HFFc6 (cell line): ENCODE measurements at places on chromosomes 6 and 20. TPM values are rescaled to one million over a fixed set of nuclear protein-coding genes. Genes with fewer than 3 reads are reported as not detected.

- H3K4me1 ChIP-seq = peaks cover 21% of the 10 kb centered on the region
- H3K27me3 ChIP-seq = no peaks in the 10 kb centered on the region
- H3K36me3 ChIP-seq = no peaks in the 10 kb centered on the region
- DNase-seq = no peak
Measured at GRCh38 chr20:56447227-56447626, 21.2 kb upstream of the RTF2 start.

DNA sequence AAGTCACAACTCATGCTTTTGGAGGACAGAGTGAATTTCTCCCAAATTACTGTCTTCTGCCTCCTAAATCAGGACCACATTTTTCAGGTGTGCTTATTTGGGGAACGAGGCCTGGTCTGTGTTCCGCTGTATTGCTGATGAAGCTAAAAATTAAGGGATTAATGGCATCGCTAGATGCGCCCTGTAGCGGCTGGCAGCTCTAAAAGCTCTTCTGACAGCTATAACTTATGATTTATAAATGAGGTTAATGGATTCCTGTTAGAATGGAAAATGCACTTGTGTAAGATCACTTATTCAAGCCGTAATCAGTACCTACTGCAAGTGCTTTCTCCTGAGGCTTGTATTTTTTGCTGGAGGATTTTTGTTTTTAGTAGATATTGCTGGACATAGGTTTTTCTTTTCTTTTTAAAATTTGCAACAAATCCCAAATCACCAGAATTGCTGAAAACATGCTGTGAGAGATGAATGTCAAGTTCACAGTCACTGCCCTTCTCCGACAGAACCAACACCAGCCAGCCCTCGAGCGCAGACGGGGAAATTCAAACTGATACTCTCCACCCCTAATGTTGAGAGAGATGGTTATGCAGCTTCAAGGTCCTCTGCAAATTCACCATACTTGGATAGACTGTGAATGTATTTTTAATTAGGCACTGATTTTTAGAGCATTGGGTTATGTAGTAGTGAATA, 49.1 kb downstream of the AKAP12 start:
- no peak overlapping the region for H3K27ac ChIP-seq
- H3K4me3 ChIP-seq = no peak overlapping the region
- DNase-seq = no peak
- H3K4me1 ChIP-seq = peaks cover 13% of the 10 kb centered on the region
- peaks cover 20% of the 10 kb centered on the region for H3K27me3 ChIP-seq

- no peaks in the 10 kb centered on the region for H3K36me3 ChIP-seq
- no peak overlapping the region for H3K4me3 ChIP-seq
- no peak overlapping the region for H3K27ac ChIP-seq
- DNase-seq = no peak
Measured at GRCh38 chr6:46175446-46175845, 4.7 kb upstream of the ENPP5 start.

DNA sequence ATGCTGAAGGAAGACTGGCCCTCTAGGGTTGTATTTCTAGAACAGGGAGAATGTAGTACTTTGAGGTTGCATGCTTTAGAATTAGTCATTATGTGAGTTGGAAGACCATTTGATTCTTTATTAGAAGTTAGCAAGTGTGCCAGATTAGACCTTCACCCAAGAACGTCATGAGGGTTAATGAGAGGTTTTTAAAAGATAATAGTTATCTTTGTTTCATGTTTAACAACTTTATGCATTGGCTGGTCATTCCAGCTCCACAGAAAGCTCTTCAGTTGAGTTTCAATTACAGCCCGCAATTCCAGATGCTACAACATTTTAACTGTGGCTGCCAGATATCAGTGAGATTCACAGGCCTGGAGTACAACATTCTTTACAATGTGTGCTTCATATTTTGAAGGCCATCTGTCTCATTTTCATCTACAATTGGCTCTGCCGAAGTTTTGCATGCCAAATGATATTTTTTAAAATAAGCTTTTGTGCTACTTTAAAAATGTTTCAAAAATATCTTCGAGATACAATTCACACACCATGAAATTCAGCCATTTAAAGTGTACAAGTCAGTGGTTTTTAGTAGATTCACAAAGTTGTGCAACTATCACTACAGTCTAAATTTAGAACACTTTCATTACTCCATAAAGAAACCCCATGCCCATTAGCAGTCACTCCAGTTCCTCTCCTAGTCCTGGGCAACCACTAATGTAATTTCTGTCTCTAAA, 61.1 kb upstream of the FBXO30 start:
- H3K4me3 ChIP-seq = no peak overlapping the region
- H3K27ac ChIP-seq = no peak overlapping the region
- DNase-seq = no peak

DNA sequence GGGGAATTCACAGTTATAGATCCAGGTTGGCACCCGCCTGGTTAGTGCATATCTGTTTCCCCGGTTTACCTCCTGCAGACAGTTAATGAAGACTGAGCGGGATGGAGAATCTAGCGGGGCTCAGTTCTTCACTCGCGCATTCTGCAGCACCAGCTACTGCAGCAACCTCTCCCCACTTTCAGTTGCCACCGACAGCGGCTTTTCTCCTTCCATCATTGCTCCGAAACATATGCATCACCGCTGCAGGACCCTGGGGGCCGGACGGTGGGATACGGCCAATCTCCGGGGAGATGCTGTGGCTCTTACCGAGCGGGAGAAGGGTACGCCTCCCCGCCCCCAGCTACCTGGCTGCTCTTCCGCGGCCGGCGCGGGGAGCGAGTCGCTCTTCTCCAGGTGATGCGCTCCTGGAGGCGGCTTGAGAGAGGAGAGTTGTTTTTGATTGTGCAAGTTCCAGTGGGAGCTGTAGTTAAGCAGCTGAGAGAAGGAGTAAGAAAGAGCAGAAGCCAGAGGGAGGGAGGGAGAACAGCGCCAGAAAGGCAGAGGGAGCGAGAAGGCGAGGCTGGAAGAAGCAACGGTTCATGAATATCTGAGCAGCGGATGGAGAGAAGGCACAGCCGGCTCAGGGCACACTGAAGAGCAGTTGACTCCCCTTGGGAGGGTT, at the start of gene SGK1:
SGK1 (minus strand) TSS at position 642 of the 661 bp plus-strand sequence. CDS start 652 bp downstream, outside the sequence.
- peaks cover 4% of the 10 kb centered on the region for H3K27me3 ChIP-seq
- H3K4me3 ChIP-seq = peak within 1 kb of the TSS; percentile 87
- H3K27ac ChIP-seq = no peak within 1 kb of the TSS
- no peaks in the 10 kb centered on the region for H3K36me3 ChIP-seq
- peak; percentile 10 for DNase-seq

GRCh38 chr20:19973961-19974629, 43.1 kb upstream of the NAA20 start:
- H3K27me3 ChIP-seq = peaks cover 2% of the 10 kb centered on the region
- DNase-seq = peak; percentile 50
- peaks cover 51% of the 10 kb centered on the region for H3K36me3 ChIP-seq

DNA sequence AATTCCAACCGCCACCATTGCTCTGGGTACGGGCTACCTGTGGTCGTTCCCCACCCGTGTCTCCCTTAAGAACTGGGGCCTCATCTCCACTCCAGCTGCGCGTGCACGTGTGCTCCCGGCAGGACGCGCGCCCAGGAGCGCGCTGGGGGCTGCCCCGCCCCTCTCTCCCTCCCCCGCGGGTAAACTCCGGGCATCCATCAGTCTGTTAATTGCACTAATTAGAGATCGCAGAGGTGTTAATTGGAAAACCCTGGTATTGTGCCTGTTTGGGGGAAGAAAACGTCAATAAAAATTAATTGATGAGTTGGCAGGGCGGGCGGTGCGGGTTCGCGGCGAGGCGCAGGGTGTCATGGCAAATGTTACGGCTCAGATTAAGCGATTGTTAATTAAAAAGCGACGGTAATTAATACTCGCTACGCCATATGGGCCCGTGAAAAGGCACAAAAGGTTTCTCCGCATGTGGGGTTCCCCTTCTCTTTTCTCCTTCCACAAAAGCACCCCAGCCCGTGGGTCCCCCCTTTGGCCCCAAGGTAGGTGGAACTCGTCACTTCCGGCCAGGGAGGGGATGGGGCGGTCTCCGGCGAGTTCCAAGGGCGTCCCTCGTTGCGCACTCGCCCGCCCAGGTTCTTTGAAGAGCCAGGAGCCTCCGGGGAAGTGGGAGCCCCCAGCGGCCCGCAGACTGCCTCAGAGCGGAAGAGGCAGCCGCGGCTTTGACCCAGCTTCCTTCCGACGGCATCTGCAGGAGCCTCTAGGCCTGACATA, 14.4 kb downstream of the FOXP4 start:
- H3K27ac ChIP-seq = peak overlapping the region; percentile 21; the same call in 1 of the 2 replicates
- no peaks in the 10 kb centered on the region for H3K4me1 ChIP-seq
- DNase-seq = no peak
- H3K27me3 ChIP-seq = no peaks in the 10 kb centered on the region
- no peaks in the 10 kb centered on the region for H3K36me3 ChIP-seq
- peak overlapping the region; percentile 78; the same call in 1 of the 2 replicates for H3K4me3 ChIP-seq

- H3K36me3 ChIP-seq = no peaks in the 10 kb centered on the region
- H3K4me1 ChIP-seq = peaks cover 25% of the 10 kb centered on the region
- H3K27me3 ChIP-seq = peaks cover 18% of the 10 kb centered on the region
- no peak for DNase-seq
- no peak overlapping the region for H3K4me3 ChIP-seq
Measured at GRCh38 chr6:43275801-43276576, 22.1 kb upstream of the SLC22A7 start.

- H3K4me1 ChIP-seq = no peaks in the 10 kb centered on the region
- no peak overlapping the region for H3K27ac ChIP-seq
- H3K4me3 ChIP-seq = no peak overlapping the region
- no peak for DNase-seq
- peaks cover 2% of the 10 kb centered on the region; the same call in 1 of the 2 replicates for H3K27me3 ChIP-seq
Measured at GRCh38 chr6:21522143-21522747, 71.3 kb upstream of the SOX4 start.

GRCh38 chr6:35731736-35732532, 4.9 kb upstream of the ARMC12 start:
- H3K4me3 ChIP-seq = peak overlapping the region; percentile 89
- peak; percentile 81 for DNase-seq
- H3K27me3 ChIP-seq = peaks cover 1% of the 10 kb centered on the region
- no peaks in the 10 kb centered on the region for H3K36me3 ChIP-seq

DNA sequence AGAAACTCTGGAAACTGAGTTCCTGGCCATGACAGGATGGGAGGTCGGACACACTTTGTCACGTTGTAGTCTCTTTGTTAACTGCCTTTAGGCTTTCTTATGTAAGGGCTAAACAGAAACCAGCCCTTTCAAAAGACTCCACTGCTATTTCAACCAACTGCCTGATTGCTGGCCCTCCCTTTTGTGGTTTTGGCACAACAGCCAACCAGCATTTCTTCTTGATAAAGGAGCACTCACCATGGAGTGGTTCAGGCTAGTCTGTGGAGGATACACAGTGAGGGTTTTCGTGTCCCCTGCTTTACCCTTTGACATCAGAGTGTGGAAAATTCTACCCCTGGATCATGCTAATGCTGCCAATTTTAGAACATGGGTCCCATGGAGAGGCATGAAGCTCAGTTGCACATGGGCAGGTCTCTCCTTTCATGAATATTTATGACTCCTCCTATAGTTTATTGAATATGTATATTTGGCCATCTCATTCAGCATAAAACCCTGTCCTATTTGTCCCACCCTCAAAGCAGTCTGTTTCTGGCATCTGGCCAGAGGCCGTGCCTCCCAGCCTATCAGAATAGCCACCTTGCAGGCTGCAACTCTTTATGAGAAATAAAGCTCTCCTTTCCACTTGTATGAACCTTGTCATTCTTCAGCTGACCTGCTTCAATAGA, 148.3 kb downstream of the HS3ST5 start:
- H3K36me3 ChIP-seq = no peaks in the 10 kb centered on the region
- H3K4me1 ChIP-seq = no peaks in the 10 kb centered on the region
- no peak overlapping the region for H3K4me3 ChIP-seq
- no peak overlapping the region for H3K27ac ChIP-seq
- no peaks in the 10 kb centered on the region for H3K27me3 ChIP-seq

VIP gene
- total RNA-seq = not detected in 3 replicates

THEMIS gene
- 0.15 to 0.21 TPM (median 0.18 TPM) in 3 replicates for total RNA-seq

IL20RA gene
- total RNA-seq = not detected in 2 replicates
